ENCODE measurements at places on chromosomes 1 and 21.

GRCh38 chr1:29240400-29240837 lies 4.1 kb downstream of the PTPRU start:
- no peak for DNase-seq

DNA sequence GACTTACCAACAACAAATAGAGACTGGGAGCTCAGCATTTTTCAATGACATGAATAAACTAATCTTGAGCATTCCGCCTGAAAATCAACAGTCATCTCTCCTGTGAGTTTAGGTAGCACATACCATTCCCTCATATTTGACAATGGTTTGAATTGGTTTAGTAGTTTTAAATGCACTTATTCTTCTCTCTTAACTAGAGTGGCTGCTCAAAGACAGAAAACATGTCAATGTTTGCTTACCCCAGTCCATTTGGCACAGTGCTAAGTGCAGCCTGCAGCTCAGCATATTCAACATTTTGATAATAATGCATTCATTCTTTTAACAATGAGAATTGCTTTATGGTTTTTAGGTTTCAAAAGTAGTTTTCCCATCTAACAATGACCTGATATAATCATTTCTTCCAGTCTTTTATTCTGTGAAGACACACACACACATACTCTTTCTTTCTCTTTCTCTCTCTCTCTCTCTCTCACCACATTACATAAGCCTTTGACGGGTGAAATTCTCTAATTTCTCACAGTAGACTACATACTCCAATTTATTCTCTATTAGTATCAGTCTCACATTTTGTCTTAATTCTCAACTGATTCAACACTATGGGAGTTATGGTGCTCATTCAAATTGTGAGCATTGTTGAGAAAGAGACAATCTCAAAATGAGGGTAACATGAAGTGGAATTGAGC lies 432.3 kb downstream of the LRRIQ3 start:
- DNase-seq = no peak

DNA sequence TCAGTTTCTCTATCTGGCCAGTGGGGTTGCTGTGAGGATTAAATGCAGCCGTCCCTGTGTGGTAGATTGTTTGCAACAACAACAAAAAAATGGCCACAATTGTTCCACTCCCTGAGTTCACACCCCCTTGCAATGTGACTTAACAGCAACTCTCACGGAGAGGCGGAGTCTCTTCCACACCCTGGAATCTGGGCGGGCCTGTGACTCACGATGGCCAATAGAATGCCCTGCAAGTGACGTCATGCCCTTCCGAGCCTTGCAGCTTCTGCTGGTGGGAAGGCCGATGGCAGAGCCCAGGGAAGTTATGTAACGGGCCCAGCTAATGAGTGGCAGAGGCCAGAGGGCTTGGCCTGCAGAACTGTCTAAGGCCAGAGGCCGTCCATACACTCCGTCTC lies 87.9 kb downstream of the RIPK4 start:
- DNase-seq = no peak

DNA sequence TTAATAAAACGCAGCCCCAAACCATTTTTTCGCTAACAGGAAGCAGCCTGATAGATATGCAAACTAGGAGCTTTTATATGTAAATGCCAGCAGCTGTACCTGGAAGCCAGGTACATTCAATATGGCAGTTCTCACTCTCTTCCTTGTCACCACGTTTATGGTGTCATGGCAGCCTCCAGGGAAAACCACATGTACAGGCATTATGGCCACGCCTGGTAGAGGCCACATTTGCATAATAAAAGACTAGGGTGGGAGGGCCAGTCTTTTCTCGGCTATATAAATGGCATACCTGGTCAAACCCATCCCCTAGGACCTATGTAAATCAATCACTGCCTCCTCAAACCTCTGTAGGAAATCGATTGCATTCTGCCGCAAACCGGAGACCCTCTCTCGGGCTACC lies 247.5 kb downstream of the NEGR1 start:
- DNase-seq = no peak

DNA sequence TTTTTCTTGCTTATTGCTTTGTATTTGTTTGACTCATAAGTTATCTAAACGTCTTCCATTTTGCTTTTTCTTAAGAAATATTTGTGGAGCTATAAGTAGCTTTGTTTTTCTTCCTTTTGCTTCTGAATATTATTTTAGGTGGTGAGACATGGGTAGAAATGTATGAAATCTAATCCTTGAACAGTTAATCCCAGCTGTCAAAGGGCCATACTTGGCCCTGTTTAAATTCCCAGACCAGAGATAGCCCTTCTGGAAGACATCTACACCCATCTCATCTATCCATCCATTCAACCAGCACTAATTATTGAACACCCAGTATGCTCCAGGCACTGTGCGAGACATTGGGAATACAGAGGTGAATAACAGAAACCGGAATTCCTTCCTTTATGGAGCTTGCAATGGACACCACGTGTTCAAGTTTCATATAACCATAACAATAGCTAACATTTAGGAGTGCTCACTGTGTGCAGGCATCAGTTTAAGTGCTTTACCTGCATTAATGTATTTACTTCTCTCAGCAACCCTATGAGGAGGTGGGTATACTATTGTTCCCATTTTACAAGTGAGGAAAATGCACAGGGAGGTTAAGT lies 8.7 kb downstream of the TACSTD2 start:
- no peak for DNase-seq

GRCh38 chr21:21247424-21247823 lies 249.2 kb downstream of the NCAM2 start:
- no peak for DNase-seq

- no peak for DNase-seq
Observed at GRCh38 chr1:160216301-160216700, 11.1 kb downstream of the PEA15 start.

- no peak for DNase-seq
Observed at GRCh38 chr21:15842565-15842880, 112.7 kb downstream of the USP25 start.
